ENCODE measurements at places on chromosomes 1 and 21. TPM values are rescaled to one million over a fixed set of nuclear protein-coding genes. Genes with fewer than 3 reads are reported as not detected.

Gene TCHH
- total RNA-seq, result under 0.01 TPM

- H3K27me3 ChIP-seq, result no peaks in the 10 kb centered on the region
- H3K27ac ChIP-seq, result peak overlapping the region; percentile 75
- H3K4me3 ChIP-seq, result peak overlapping the region; percentile 74
- H3K36me3 ChIP-seq, result no peaks in the 10 kb centered on the region
Observed at GRCh38 chr1:31064718-31065309, 703 bp downstream of the PUM1 start.

DNA sequence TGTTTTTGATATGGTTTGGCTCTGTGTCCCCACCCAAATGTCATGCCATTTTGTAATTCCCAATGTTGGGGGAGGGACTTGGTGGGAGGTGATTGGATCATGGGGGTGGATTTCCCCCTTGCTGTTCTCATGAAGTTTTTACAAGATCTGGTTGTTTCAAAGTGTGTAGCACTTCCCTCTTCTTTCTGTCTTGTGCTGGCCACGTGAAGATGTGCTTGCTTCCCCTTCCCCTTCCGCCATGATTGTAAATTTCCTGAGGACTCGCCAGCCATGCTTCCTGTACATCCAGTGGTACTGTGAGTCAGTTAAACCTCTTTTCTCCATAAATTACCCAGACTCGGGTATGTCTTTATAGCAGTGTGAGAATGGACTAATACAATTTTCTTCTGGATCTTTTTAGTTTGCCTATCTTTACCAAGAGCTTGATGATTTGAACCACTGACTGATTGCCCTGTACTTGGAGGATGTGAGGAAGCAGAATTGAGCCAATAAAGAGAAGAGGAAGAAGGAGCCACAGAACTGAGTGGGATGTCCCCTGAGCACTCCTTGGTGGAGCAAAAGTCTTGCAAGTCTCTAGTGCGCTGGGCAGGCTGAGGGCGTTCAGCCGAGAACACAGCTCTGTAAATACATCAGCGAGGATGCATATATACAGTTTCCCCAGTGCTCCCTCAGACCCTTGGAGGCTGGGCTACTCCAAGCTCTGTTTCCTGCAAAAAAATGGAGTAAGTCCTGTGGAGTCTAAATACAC lies 102.6 kb downstream of the CYYR1 start:
- no peaks in the 10 kb centered on the region for H3K27me3 ChIP-seq
- H3K4me3 ChIP-seq, result no peak overlapping the region
- H3K4me1 ChIP-seq, result no peaks in the 10 kb centered on the region
- no peaks in the 10 kb centered on the region for H3K36me3 ChIP-seq

GRCh38 chr1:77642196-77642595 lies 40.3 kb downstream of the ZZZ3 start:
- no peaks in the 10 kb centered on the region for H3K36me3 ChIP-seq
- no peak for DNase-seq
- no peaks in the 10 kb centered on the region for H3K27me3 ChIP-seq
- no peak overlapping the region for H3K4me3 ChIP-seq
- no peaks in the 10 kb centered on the region for H3K4me1 ChIP-seq

DNA sequence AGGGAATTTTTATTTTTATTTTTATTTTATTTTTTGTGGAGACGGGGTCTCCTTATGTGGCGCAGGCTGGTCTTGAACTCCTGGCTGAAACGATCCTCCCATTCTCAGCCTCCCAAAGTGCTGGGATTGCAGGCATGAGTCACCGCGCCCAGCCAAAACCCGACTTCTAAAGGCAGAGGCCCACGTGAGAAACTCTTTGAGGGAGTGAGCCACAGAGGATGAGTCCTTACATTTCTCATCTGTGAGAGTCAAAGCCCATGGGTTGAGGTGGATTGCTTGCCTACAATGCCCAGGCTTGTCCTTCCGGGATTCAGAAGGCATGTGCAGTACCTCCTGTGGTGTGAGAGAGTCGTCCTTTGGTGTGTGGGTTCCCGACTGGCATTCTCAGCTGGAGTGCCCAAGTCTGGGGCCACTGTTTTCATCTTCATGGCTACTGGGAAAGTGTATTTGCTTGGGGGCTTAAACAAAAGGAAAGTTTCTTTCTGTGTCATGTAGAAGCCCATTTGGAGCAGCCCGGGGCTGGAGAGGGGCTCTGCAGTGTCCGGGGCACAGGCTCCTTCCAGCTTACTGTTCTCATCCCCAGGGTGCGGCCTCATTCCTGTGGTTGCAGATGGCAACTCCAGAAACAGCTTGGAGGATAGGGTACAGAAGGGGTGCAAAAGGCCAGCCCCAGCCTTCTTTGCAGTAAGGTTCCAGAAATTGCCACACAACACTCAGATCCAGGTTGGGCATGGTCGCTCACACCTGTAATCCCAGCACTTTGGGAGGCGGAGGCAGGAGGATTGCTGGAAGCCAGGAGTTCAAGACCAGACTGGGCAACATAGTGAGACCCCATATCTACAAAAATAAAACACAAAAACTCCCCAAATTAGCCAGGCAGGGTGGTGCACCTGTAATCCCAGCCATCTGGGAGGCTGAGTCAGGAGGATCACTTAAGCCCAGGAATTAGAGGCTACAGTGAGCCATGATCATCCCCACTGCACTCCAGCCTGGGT lies 29.4 kb upstream of the CSF3R start:
- H3K4me3 ChIP-seq, result no peak overlapping the region
- no peaks in the 10 kb centered on the region for H3K36me3 ChIP-seq
- H3K27ac ChIP-seq, result no peak overlapping the region
- no peaks in the 10 kb centered on the region for H3K4me1 ChIP-seq
- H3K27me3 ChIP-seq, result no peaks in the 10 kb centered on the region
